Activated CD8-positive, alpha-beta T cell treated with anti-CD3 and anti-CD28 coated beads, Interleukin-2, amount 10 ng/mL, durations not matched to agents 7 days and 5 days (primary cell): ENCODE measurements at places on chromosomes 2 and 18. TPM values are rescaled to one million over a fixed set of nuclear protein-coding genes. Genes with fewer than 3 reads are reported as not detected.

- no peak for DNase-seq
Measured at GRCh38 chr2:1544478-1545069, 131.3 kb downstream of the TPO start.

MYO5B gene
- not detected for total RNA-seq

ST8SIA3 gene
- total RNA-seq, result not detected

DNA sequence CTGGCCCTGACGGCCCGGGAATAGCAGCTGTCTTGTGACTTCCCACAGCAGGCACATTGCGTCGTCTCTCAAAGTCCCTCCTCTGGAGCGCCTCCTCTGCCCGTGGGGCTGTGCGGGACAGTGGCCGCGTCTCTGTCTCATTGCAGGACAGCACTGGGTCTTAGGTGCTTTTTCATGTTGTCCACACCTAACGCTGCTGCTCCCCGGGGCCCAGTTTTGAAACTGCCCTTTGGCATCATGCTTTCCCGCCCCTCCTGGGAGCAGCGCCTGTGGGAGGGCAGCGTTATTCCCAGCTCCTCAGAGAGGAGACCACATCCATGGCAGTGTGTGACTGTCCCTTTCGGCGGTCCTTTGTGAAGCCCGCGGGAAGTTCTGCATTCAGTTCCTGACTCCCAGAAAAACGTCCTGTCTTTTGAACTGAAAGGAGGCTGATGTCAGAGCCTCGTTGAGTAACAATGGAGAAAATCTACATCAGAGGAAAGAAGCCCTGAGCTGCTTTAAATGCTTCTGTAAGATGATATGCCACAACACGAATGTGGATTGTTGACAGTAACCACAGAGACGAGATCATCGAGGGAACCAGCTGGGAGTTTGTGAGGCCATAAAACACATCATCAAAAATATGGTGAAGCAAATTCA, 226.0 kb downstream of the FAM210A start:
- DNase-seq, result peak; percentile 34

ALPP gene
- total RNA-seq, result not detected

PSMA8 gene
- 1.2 TPM for total RNA-seq
